ENCODE measurements at places on chromosomes 12 and 14.

DNA sequence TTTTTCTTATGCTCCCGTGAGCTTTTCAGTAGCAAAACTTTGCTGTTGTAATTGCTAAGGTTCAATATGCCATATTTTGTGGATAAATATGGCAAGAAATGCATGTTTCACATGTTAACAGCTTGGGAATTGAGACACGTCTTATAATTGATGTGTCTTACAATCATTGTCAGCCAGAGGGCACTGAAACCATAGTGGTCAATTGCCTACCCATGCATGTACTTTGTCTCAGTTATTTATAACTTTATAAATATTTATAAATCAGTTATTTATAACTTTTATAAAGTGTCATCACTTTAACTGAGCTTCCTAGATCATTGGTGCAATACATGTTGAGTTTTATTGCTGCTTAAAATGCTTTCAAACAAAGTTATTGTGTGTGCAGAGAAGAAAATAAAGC lies 82.0 kb downstream of the CATSPERB start:
- no peak for DNase-seq

GRCh38 chr14:73462815-73463214 lies 4.5 kb upstream of the NUMB start:
- no peak for DNase-seq

GRCh38 chr12:80792861-80793260 lies 76.1 kb downstream of the MYF5 start:
- no peak for DNase-seq

GRCh38 chr12:48121522-48121921 lies 2.4 kb downstream of the PFKM start:
- DNase-seq, result no peak

DNA sequence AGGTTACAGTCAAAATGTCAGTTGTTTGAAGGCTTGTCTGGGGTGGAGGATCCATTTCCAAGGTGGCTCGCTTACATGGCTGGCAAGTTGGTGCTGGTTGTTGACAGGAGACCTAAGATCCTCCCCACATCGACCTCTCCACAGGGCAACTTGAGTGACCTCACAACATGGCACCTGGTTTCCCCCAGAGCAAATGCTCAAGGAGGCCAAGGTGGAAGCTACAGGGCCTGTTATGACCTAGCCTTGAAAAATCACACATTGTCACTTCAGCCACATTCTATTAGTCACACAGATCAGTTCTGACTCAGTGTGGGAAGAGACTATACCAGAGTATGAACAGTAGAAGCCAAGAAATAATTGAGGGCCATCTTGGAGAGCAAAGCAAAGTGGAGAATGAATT lies 11.3 kb upstream of the GNG2 start:
- DNase-seq, result no peak

- DNase-seq, result no peak
Observed at GRCh38 chr14:73426877-73427276, 31.5 kb downstream of the NUMB start.

DNA sequence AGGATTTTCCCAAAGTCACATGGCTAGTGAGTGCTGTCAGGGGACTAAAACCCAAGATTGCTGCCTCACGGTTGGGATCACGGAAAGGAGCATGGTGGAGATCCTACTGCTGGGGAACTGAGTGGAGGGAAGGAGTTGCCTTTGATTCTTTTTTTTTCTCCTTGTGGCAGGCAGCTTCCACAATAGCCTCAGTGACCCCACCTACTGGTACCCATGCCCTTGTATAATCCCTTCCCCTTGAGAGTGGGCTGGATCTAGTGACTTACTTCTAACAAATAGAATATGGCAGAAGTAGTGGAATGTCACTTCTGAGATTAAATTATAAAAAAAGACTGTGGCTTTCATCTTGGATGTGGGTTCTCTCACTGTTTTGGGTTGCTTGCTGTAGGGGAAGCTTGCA lies 135.7 kb downstream of the DICER1 start:
- DNase-seq, result no peak

- DNase-seq, result no peak
Observed at GRCh38 chr14:54867011-54867410, 35.6 kb downstream of the GCH1 start.

GRCh38 chr12:10563002-10563401 lies 50.4 kb downstream of the MAGOHB start:
- no peak for DNase-seq

- DNase-seq, result no peak
Observed at GRCh38 chr12:26116829-26117715, 7.8 kb downstream of the BHLHE41 start.

DNA sequence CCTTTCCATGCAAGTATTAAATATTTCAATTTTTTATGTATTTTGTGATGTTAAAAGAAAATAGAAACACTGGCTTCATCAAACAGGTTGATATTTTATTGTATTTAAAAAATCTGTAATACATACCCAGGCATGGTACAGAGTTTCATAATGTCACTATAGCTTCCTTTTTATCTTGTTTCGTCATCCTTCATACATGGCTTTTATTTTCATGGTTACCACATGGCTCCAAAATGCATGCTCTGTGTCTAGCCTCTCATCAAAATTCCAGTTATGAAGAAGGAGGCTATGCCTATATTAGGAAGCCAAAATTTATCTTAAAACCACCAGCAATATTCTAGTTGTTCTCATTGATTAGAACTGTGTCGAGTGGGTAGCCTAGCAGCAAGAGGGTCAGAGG lies 464.8 kb downstream of the BTG1 start:
- DNase-seq, result no peak

DNA sequence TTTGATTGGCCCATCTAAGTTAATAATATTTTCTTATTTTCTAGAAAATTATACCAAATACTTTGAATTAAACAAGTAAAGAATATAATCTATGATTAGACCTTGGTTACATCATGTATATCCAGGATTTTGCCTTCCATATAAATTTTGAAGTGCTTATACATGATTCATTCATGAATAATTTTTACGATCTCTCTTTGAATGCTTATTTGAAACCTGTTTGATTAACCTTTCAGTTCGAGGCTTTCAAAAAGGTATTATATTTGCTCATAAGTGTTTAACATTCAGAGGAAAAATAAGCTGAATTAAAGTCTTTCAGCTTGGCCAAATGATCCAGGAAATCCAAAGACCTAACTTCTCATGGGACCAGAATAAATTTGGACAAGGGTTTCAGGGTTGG lies 495.2 kb upstream of the GARIN6 start:
- DNase-seq, result no peak

DNA sequence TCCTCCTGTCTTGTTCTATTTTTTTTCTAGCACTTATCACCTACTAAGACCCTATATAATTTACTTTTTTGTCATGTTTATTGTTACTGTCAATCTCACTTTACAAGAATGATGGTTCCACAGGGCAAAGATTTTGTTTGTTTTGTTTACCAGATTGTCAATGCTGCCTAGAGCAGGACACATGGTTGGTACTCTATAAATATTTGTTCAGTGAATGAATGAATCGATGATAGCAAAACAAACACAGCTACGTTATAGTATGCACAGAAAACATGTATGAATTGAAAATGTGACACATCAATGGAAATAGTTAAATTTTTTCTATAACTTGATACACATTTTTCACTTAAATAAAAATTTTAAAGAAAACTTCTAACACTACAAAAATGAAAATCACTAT lies 67.1 kb upstream of the KRR1 start:
- DNase-seq, result no peak

DNA sequence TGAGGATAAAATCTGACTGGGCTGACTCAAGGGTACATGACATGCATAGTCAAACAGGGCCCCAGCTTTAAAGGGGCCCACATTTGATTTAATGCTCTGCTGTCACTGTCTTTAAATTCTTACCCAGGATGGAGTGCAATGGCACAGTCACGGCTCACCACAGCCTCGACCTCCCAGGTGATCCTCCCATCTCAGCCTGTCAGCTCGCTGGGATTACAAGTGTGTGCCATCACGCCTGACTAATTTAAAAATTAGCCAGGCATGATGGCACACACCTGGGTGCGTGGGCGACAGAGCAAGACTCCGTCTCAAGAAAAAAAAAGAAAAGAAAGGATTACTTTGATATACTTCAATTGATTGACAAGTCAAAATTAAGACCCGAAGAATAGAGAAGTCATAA lies 9.2 kb upstream of the PLBD1 start:
- DNase-seq, result no peak

DNA sequence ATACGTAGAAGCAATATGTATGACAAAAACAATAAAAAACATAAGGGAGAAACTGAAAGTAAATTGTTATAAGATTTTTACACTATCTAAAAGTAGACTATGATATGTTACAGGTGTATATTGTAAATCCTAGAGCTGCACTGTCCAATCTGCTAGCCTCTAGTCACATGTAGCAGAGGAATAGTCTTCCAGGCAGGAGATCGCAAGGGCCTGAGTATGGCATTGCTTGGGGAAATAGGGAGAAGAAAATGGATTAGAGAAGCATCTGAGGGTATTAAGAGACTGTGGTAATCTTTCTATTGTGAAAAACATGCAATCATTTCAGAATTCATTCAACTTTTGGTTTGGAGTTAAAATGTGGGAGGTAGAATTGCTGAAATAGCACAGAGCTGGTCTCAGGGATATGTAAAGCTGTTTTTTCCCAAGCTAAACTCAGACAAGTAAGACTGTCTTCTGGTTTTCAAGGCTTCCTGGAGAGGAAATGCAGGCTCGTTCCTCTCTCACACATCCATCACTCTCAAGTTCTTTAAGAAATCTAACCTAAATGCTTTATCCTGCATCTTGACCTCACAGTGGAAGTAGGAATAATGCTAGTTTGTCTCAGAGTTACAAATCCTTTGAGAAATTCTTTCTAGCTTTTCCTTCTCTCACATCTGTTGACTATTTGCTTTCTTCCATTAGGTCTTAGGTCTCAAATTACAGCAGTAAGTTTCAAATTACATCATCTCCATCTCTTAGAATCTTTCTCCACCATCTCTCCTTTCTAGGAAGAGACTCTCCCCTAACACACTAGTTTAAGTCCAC lies 7.6 kb upstream of the CCDC184 start:
- no peak for DNase-seq

- no peak for DNase-seq
Observed at GRCh38 chr14:58313699-58314098, 15.3 kb downstream of the ARID4A start.

DNA sequence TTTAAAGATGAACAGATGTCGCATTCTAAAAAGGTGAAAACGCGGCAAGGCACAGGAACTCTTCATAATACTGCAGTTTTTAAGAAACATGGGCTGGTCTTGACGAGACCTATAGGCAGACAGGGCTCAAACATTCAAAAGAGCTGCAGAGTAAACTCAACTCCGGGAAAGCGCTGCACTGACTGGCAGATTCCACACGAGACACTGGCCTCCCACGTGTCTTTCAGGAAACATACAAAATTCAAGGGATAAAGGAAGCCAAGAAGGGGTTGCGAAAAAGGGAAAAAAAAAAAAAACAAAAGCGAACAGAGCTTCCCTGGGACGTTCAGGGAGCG lies 614 bp upstream of the ARF6 start:
- DNase-seq, result no peak

- no peak for DNase-seq
Observed at GRCh38 chr12:22899184-22899583, 274.2 kb downstream of the ETNK1 start.

DNA sequence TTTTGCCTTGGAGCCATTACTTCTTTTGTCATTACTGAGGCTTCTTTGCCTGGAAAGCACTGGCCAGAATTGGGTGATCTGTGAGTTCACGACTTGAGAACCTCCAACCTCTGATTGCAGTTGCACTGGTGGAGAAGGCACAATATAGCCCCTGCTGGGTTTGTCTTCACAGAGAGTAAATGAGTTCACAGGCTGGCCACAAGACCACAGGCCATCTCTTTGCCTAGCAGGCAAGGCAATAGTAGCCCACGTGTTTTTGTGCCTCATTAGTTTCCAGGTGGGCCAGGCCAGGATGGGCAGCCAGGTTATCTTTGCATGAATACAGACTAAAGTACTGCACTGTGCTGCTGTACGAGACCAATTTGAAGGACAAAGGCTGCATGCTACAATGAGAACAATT lies 468.8 kb downstream of the NRXN3 start:
- DNase-seq, result no peak

DNA sequence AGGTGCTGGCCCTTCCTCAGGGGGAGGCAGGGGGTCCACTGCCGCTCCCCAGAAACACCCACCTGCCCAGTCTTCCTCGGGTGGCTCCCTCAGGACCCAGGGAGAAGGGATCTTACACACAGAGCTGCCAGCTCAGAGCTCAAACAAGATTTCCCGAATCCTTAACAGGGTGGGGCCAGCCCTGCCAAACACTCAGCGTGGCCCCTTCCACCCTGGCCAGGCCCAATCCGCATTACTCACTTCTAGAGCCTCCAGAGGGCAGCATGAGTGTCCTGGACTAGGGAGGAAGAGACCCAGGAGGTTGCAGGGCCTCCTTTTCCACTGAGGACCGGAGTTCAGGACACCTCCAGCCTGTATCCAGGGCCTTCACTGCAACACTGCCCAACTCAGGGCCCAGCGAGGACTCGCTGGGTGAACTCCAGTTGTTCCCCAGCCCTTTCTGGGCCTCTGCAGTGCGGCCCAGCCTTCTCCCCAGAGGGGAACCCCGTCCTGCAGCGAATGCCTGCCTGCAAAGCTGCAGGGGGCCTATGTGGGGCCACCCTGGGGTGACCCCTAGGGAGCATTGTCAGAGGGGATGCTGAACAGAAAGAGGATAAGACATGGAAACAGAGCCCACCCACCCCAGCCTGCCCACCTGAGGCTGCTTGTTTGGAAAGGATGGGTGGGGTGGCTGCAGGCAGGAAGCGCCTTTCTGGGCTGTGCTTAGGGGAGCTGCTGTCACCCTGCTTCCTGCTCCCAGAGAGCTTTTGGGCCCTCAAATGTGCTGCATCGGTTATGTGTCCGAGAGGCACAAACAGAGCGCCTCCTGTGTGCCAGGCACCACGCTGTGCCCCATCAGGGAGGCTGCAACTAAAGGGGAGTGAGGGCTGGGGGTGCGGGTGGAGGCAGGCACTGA lies 43.8 kb downstream of the CCNK start:
- no peak for DNase-seq

- no peak for DNase-seq
Observed at GRCh38 chr14:90428676-90429075, 31.8 kb downstream of the CALM1 start.

- DNase-seq, result no peak
Observed at GRCh38 chr14:98999901-99000300, 272.1 kb downstream of the BCL11B start.

- DNase-seq, result no peak
Observed at GRCh38 chr14:73777420-73777819, 63.2 kb upstream of the PNMA1 start.

- no peak for DNase-seq
Observed at GRCh38 chr12:106046947-106047346, 91.8 kb downstream of the NUAK1 start.

DNA sequence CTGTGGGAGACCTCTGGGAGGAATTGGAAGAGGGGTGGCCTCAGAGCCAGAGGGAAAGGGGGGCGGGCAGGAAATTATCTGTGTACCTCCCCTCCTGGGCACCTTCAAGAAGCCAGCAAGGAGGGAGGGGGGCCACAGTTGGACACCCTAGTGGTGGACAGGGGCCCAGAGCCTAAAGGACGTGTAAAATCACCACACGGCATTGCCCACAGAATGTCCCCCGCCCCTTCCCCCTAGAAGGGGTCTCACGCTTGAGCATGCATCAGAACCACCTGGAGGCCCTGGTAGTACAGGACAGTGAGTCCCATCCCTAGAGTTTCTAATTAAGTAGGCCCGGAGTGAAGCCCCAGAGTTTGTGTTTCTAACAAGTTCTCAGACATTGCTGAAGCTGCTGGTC lies 8.2 kb downstream of the ENDOU start:
- DNase-seq, result no peak

- DNase-seq, result no peak
Observed at GRCh38 chr12:30845676-30846075, 80.9 kb upstream of the TSPAN11 start.

- DNase-seq, result no peak
Observed at GRCh38 chr12:119235197-119235751, 56.5 kb downstream of the HSPB8 start.

GRCh38 chr14:52314595-52315354 lies 663 bp downstream of the PTGER2 start:
- no peak for DNase-seq

All from cerebellar nuclear complex (tissue), 1 donor.